ENCODE measurements at places on chromosomes 4 and X.

- no peak for DNase-seq
Observed at GRCh38 chrX:155026727-155027508, at the start of gene FUNDC2. Gene FUNDC2, plus strand, starts transcription at chrX:155026844. Its CDS starts 95 bp downstream, at chrX:155026939.

DNA sequence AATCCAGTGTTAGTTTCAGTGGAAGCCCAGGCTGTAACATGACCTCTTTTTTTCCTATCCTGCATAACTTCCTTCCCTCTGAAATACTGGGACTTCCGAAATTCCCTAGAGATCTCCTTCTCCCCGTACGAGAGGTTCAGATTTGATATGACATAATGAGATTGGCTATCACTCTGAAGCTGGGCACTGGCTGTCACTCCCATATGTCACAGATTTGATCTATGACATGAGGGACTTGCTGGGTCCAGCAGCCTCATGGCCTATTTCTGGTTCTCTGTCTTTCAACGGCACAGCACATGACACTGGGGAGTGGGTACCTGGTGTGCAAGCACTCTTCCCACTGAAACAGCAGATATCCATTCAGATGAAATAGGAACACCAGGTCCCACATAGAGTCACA, 36.7 kb downstream of the PF4 start:
- no peak for DNase-seq

- DNase-seq: no peak
Observed at GRCh38 chr4:23631255-23631950, 258.4 kb downstream of the PPARGC1A start.

DNA sequence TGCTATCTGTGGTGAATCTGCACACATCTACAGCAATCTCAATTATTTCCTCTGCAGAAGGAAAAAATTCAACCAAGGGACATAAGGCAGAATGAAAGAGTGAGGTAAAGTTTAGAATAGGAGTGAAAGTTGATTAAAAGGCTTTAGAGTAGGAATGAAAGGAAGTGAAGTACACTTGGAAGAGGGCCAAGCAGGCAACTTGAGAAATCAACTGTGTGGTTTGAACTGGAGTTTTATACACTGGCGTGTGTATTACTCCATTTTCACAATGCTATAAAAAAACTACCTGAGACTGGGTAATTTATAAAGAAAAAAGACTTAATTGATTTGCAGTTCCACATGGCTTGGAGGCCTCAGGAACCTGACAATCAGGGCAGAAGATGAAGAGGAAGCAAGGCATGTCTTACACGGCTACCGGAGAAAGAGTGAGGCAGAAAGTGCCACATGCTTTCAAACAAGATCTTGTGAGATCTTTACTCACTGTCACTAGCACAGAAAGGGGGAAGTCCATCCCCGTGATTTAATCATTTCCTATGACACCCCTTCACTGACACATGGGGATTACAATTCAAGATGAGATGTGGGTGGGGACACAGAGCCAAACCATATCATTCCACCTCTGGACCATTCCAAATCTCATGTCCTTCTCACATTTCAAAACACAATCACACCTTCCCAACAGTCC, 234.8 kb downstream of the IL15 start:
- no peak for DNase-seq

DNA sequence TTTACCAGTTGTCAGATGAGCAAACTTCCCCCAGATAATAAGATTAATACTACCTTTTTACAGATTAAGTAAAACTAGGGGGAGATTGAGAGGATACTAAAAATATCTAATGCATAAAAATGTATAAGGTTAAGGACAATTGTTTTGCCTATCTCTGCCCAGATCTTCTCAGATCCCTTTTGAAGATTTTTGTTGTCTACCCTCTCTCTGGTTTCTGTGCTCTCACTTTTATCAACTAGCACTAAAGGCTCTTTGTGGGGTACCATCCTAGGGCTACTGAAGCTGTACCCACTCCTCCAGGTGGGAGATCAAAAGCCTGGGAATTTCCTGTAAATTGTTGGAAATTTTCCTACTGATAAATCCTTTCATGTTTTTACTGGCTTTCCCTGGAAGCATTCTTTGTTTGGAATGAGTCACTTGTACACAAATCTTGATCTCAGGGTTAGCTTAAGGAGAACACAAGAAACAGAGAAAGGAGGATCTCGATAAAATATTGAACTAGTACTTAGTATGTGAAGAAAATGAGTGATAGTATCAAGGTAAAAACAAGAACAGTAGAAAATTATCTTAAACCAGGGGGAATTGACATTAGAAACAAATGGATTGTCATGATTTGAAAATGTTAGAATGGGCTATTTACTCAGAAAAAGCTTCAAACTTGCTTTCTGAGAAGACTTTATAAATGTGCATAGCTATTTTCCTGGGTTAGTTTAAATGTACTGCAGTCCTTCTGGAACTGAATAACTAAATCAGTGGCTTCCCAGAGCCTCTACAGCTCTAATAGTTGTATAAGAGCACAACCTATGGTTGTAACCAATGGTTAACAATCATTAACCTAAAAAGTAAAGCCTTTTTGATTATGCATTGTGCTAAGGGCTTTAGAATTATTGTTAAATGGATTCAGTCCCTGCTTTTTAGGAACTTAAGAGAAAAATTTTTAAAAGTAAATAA, 679.9 kb upstream of the MAGEB2 start:
- no peak for DNase-seq

DNA sequence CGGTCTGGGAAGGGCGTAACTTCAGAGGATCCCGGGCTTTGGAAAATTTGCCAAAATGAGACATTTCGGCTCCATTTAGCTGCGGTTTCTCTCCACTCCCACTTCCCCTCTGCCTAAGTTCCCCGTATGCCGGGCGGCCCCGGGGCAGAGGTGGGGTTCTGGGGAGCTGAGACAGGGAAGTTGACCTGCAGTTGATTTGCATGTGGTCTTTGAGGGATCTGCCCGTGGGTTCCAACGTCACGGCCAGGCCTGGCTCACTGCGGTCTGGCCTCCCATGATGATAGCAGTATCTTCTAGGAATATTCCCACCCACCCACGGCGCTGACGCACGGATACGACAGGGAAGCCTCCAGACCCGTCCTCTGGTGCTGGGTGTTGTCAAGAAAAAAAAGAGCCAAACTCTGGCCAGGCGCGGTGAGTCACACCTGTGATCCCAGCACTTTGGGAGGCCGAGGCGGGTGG, 27.3 kb upstream of the CRLF2 start:
- DNase-seq: no peak

DNA sequence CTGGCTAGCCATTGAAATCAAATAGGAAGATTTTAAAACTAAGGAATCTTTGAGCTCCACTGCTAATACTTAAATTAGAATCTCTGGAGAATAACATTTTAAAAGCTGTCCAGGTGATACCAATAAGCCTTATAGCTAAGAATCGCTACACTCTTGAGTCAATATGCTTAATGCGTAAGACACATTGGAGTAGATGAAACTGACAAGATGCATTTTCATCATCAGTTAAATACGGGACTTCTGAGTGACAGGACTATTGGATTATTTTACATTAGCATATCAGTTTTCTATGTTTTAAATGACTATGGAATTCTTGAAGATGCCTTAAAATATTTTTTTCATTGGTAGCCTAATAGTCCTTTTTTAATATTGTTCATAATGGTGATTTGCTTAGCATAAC, 80.2 kb downstream of the ATOH1 start:
- no peak for DNase-seq

GRCh38 chrX:151771726-151772125, 37.2 kb downstream of the CNGA2 start:
- DNase-seq: no peak

GRCh38 chrX:112641449-112641848, 38.3 kb downstream of the LHFPL1 start:
- DNase-seq: no peak

- no peak for DNase-seq
Observed at GRCh38 chrX:30874851-30875250, 14.2 kb downstream of the TAB3 start.

DNA sequence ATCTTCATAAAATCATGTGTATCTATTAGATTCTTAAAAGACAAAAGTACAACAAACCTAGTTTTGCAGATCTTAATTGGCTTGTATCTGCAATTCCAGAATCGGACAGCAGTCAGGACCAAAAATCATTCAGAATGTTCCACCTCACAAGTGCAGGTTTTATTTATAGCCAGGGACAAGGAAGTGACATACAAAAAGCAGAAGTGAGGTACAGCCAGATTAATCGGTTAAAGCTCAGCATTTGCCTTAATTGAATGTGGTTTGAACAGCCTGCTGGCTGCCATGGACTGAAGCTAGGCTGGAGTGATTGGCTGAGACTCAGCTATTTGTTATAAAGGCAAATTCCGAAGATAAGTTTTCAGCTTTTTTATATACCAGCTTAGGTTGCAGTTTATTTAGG, 932.6 kb downstream of the C4orf33 start:
- no peak for DNase-seq
